Stimulated activated memory B cell treated with anti-CD40 and anti-IgM and Interleukin-4, amounts not matched to agents 10 μg/mL and 1 μg/mL and 100 μg/mL, for 72 hours (primary cell): ENCODE measurements at places on chromosomes 5 and 9.

GRCh38 chr9:33151601-33152000, 15.5 kb downstream of the B4GALT1 start:
- ATAC-seq, result no peak

GRCh38 chr9:1400983-1401382, 350.8 kb downstream of the DMRT2 start:
- ATAC-seq, result no peak

GRCh38 chr5:158486566-158486965, 613.1 kb downstream of the EBF1 start:
- no peak for ATAC-seq

GRCh38 chr5:130111746-130112145, 207.5 kb downstream of the CHSY3 start:
- ATAC-seq, result no peak

DNA sequence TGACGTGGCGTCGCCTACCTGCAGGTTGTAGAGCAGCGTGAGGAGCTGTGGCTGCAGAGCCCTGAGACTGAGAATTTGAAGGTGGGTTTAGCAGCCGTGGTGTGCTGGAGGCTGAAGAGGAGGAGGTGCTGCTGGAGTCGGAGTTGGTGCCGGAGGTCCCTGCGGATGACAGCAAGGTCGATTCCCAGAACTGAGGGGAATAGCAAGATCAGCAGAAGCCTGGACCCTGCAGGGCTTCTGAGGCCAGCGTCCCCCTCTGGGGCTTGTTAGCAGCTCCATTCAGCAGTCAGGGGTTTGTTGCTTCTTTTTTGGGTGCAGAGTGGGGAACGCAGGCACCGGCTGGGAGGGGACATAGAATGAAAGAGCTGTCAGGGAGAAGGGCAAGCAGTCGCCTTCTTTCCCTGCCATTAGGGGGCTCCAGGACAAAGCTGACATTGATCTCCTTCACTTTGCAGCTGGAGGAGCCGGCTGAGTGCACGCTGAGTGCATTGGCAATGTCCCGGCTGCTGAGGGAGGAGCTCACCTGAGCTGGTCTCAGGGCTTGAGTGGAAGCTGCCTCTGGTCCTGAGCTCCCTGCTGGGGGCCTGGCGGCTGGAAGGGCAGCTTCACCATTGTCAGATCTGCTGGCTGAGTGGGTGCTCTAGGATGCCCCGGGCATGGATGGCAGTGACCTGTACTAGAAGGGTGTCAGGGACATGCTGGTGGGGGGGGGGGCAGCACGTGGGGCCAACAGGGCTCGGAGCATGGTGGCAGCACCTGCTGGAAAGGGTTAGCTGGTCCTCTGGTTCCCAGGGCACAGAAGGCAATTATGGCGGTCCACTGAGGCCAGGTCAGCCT, 20.8 kb downstream of the OBP2B start:
- no peak for ATAC-seq

DNA sequence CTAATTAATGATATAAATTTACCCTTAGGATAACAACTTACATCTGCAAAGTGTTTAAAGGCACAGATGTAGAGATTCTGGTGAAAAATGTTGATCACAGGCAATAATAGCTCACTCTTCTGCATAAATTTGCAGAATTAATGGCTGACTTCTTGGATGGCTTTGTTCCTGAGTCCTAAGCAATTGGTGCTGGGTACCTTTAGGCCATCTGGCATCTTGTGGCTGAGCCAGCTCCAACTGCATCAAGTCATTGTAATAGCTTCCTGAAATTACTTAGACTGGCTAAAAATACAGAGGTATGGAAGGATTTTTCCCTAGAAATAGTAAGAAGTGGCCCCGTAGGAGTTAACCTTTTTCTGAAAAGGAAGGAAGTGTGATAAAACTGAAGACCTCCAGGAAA, 118.3 kb upstream of the MINAR2 start:
- no peak for ATAC-seq
